Right ventricle myocardium superior (tissue), 1 donor: ENCODE measurements at places on chromosomes 5 and 9.

GRCh38 chr5:155050384-155051019 lies 36.9 kb downstream of the KIF4B start:
- DNase-seq: no peak

DNA sequence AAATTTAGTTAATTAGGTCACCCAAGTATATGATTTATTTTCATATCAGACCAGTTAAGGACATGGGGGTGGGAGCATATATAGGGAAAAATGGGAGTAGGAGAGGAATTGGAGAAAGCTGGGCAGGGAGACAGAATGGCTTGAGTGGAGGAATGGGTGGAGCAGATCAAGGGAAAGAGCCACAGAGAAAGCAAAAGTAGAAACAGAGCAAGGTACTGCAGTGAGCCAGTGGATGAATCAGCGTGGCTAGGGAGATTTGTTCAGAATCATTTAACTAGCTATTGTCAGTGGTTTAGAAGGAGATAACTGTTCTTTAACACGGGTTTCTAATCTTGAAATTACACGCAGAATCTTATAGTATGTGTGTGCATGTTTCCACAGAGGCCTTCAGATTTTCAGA lies 37.4 kb downstream of the SNX24 start:
- no peak for DNase-seq

- no peak for DNase-seq
Observed at GRCh38 chr5:174919351-174919750, 195.0 kb downstream of the MSX2 start.

GRCh38 chr5:81554647-81555046 lies 160.7 kb upstream of the ACOT12 start:
- no peak for DNase-seq

DNA sequence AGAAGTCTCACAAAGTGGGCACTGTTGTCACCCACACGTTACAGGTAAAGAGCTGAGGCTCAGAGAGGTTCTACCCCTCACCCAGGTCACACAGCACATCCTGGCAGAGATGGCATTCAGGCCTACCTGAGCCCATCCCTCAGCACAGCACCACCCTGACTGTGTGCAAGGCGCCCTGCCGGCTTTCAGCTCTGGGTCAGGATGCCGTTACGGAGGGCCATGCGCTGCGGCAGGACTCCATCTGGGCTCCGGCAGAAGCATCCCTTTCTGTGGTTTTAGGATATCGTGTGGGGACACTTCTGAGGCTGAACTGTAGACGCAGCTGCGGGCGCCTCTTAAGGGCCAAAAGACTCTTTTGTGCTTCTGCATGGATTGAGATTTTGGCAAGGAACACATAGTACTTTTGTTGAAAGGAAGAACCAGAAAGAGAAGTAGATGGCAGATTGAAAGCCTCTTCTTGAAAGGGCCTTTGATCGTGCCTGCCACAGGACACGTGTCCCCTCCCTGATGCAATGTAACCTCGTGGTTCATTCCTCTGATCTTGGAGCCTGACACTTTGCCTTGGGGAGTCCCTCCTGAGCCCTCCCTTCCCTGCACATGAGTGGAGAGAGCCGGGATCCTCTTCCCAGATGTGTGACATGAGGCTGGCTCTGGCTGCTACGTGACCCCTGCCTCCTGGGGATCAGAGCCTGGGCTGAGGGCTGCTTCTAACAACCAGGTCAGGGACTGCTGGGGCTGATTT lies 31.3 kb downstream of the USP20 start:
- DNase-seq: no peak

GRCh38 chr5:151463137-151464029 lies 16.0 kb downstream of the SLC36A1 start:
- DNase-seq: no peak

DNA sequence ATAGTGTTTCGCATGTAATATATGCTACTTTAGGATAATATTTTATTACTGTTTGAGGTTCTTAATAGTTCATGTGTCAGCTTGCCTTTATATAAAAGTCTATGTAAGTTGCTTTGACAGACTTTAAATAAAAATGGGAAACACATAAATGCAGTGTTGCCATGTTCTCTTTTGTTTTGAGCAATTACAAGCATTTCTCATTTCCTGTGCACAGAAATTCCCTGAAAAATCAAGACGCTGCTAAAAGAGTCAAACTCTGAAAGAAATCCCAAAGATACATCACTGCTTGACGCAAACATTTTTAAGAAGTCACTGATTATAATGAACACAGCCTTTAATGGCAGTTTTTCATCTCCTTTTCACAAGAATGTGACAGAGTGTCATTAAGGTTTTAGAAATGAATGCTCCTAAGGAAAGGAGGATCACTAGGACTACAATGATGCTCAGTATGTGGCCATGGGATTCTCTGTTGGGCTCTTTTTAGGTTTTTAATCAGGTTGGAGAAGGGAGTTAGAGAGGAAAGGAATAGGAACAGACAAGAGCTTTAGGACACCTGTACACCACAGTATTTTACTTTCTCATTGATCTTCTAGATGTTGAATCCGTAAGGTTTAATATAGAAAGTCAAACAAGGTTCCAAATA lies 29.4 kb downstream of the ZCCHC7 start:
- no peak for DNase-seq

GRCh38 chr9:31335529-31336234 lies 1048.8 kb upstream of the ACO1 start:
- no peak for DNase-seq

DNA sequence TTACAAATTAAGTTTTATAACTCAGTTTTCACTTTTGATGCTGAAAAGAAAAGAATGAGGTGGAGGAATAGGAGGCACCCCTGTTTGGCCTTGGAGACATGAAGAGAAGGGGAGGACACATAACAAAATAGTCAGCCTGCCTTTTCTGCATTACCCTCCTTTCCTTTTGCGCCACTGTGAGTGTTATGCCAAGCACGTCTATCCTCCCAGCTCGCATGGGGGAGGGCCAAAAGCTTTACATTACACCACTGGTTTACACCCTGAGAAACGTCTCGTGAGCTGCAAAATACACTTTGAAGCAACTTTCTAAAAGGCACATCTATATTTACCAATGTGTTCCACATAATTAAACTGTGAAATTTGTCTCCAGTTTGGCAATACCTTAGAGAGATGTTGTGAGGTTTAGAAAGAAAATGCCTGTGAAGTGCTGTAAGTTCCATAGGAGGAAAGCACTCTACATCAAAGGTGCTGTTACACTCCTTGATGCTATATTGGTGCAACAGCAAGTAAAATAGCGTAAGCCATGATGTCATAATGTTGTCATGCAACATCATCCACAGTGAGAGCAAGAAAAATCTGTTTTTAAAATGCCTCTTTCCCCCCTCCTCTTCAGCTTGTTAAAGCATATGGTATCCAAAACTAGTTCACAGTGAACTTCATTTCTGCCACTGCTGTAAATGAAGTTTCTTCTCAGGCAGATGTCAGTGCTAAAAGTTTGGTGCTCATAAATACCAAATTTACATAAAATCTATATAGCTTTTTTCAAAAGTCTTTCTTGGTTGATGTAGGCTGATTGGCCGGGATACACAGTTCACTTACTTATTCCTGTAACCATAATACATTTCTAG lies 50.3 kb downstream of the CETN3 start:
- DNase-seq: no peak

DNA sequence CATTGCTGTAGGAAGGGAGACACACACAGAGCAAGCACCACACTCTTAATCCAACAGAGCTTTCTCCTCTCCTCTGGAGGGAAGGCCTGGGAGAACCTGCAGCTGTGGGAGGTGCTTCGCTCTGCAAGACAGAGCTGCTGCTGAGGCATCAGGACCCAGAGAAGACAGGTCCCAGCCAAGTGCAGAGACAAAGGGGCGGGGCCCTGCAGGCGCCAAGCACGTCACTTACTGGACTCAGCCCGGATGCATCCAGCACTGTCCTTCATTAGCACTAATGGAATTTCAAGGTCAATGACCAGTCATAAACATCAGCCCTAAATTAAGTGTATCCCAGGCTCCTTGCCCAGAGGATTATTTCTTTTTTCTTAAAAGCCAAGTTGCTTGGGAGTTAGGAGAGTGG lies 337.1 kb upstream of the PANK3 start:
- peak; percentile 57 for DNase-seq

DNA sequence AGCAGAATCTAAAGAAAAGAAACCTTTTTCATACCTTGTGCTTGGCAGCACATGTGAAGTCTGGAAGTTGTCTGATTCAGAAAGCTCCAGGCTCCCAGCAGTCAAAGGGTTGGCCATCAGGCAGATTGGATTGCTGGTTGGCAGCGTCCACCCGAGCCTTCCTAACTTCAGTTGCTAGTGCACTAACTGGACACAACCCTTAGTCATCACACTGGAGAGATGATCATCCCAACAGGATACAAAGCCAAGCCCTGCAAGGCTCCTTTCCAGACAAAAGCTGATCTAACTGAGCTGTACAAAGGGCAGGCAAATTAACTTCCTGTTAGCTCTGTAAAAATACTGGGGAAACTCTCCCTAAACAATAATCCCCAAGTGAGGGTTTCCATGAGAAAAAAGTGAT lies 185.6 kb downstream of the SNX18 start:
- DNase-seq: peak; percentile 73

DNA sequence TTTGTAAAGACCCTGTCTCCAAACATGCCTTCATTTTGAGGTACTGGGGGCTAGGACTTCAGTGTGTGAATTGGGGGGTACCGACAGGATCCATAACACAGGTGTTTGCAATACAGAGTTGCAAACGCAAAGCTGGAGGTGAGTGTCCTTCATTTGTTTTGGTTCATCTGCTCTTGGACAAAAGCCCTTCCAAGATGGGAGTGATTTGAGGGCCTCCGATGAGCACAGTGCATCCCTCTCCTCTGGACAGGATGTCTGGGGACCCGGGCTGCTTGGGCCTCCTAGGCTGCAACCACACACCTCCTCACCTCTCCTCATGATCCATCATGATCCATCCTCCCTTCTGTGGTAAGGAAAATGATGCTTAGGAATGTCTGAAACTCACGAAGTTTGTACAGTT lies 23.8 kb downstream of the FGD3 start:
- no peak for DNase-seq

- no peak for DNase-seq
Observed at GRCh38 chr9:81423589-81424326, 265.6 kb downstream of the TLE1 start.

DNA sequence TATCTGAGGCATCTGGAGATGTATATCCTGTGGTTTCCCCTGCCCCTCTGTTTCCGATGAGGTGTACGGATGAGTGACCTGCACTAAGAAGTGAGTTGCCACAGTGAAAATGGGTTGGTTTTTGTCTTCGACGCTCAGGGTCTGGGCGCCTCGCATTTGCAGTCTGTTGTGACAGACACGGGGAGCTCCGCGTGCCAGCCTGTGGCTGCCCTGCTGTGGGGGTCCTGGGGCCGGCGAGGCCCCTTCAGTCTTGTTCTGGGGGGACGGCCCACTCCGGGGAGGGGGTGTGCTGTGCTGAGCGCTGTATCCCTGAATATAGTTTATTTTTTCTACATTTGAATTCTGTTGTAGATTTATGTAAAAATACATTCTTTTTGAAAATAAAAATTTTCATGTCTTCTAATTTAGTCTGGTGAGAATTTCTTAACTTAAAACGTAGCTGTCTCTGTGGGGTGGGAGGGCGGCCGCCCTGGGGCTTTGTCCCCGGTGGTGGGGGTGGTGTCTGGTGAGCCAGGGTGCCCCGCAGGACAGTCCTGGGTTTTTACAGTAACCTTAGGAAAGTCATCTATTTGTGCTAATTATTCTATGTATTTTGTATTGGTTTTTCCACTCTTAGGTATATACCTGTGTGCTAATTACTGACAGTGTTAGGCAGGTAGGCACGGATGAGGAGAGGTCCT lies 4.7 kb downstream of the RNU6ATAC start:
- no peak for DNase-seq

GRCh38 chr5:52710972-52711596 lies 76.6 kb upstream of the ITGA1 start:
- no peak for DNase-seq

- DNase-seq: peak; percentile 41
Observed at GRCh38 chr5:168047043-168047668, 244.3 kb upstream of the WWC1 start.
